ENCODE measurements at places on chromosomes 11 and 22. TPM values are rescaled to one million over a fixed set of nuclear protein-coding genes. Genes with fewer than 3 reads are reported as not detected.

The HORMAD2 gene
- total RNA-seq: 0.16 TPM

- no peak for DNase-seq
These were observed 101.1 kb upstream of the CRYBB3 start for GRCh38 chr22:25098445-25099081.

- DNase-seq: no peak
These were observed 5.8 kb downstream of the SLC1A2 start for GRCh38 chr11:35413598-35413997.

- DNase-seq: no peak
These were observed 311.8 kb downstream of the SBF2 start for GRCh38 chr11:9982127-9982795.

GRCh38 chr11:57647960-57648800, 1.5 kb downstream of the YPEL4 start:
- no peak for DNase-seq

GRCh38 chr11:118705111-118705741, 25.8 kb upstream of the TREH start:
- no peak for DNase-seq
